ENCODE measurements at places on chromosomes 12 and 14.

GRCh38 chr12:120125792-120126634, 9.5 kb upstream of the RAB35 start:
- no peak for DNase-seq

- DNase-seq, result no peak
Observed at GRCh38 chr14:20440465-20440864, 4.5 kb upstream of the KLHL33 start.

DNA sequence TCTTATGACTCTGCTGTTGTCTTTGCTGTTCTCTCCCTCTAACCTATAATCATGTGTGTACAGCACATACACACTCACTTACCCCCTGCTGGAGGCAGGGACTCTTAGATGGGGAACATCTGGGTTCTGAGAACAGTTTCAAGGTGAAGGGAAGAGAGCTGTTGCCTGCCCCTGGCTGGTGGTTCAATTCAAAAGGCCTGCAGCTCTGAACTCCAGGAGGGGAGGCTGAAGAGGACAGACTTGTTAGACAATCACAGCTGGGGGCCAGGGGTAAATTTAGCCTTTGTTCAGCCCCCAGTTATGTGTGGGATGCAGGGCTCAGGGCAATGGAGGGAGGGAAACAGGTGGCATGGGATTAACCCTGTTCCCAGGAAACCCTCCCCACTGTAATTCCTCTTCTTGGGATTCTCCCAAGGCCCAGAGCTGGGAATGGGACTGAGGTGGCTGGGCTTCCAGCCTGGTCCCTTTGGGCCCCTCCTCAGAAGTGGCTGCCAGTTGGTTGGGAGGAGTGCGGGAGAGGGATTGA, 1.9 kb downstream of the MYL6B start:
- DNase-seq, result no peak

DNA sequence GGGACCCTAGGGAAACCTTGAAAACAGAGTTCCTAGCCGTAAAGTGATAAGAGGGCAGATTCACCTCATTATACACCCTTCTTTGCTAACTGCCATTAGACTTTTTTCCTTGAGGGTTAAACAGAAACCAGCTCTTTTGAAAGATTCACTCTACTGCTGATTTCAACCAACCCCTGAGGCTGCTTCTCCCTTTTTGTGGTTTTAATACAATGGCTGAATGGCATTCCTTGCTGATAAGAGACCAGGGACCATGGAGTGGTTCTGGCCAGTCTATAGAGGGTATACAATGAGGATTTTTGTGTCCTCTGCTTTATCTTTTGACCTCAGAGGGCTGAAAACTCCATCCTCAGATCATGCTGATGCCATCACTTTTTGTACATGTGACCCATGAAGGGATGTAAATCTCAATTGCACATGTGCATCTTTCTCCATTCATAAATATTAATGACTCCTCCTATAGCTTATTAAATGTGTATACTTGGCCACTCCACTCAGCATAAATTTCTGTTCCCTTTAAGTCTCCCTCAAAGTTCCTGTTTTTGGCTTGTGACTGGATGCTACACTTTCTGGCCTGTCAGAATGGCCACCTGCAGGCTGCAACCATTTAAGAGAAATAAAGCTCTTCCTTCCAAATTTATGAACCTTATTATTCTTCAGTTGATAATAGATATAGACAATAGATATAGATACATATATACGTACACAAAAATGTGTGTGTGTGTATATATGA, 233.8 kb upstream of the SEL1L start:
- no peak for DNase-seq

GRCh38 chr14:77322250-77322902, 1.5 kb downstream of the GSTZ1 start:
- DNase-seq, result no peak

DNA sequence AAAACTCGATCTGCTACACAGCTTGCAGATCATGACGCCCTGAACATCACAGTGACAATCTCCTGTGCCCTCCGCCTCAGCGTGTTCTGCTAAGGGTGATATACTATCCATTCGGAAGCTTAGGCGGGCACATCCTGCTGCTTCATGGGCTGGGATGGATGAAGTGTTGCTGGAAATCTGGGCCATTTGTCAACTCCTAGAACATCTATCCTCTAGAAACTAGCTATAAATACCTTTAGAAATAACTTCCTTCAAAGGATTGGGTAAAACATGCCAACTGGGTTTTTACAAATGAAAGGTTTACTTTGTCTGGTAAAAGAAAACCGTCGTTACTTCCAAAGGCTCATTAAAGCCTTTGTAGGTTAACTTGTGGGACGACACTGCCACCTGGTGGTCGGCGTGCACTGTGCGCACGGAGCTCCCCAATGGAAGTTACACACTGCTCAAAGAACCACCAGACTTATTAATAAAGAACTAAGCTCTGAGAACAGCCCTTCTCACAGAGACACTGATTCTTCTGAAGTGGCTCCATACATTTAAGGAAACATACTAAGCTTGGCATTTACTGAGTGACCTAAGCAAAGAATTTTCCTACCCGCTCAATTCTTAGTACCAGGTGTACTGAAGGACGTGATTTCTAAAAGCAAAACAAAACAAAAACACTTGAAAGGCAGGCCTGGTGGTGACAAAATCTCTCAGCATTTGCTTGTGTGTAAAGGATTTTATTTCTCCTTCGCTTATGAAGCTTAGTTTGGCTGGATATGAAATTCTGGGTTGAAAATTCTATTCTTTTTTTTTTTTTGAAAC, 21.6 kb upstream of the CACNA2D4 start:
- DNase-seq, result peak; percentile 89

DNA sequence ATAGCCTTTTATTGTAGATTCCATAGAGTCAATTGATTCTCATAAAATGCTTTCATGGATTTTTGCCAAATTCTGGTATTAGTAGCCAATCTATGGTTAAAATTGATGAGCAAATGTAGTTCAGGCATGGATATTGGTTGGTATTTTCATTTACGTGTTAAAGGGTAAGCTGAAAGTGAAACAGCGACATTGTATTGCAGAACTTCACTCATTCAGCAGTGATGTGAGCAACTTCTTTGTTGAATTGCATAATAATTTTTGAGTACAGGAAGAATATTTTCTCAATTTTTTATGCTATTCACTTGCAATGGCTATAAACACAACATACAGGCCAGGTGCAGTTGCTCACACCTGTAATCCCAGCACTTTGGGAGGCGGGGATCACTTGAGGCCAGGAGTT, 24.2 kb upstream of the FAM222A start:
- no peak for DNase-seq

DNA sequence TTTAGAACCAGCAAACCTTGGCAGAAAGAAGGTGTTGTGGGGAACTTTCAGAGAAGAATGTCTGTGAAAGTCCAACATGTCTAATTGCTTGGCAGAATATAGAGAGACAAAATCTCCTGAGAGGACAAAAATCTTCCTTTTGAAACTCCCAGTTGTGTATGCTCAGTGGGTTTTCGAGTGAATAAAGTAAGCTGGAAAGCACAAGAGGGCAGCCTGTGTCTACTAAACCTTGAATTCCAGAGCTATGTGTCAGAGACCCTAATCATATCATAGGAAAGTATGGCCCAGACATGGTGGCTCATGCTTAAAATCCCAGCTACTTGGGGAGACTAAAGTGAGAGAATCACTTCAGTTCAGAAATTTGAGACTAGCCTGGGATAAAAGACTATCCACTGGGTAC, 661.2 kb downstream of the SLC16A7 start:
- DNase-seq, result no peak

GRCh38 chr14:31505411-31505810, 17.6 kb upstream of the GPR33 start:
- DNase-seq, result no peak

DNA sequence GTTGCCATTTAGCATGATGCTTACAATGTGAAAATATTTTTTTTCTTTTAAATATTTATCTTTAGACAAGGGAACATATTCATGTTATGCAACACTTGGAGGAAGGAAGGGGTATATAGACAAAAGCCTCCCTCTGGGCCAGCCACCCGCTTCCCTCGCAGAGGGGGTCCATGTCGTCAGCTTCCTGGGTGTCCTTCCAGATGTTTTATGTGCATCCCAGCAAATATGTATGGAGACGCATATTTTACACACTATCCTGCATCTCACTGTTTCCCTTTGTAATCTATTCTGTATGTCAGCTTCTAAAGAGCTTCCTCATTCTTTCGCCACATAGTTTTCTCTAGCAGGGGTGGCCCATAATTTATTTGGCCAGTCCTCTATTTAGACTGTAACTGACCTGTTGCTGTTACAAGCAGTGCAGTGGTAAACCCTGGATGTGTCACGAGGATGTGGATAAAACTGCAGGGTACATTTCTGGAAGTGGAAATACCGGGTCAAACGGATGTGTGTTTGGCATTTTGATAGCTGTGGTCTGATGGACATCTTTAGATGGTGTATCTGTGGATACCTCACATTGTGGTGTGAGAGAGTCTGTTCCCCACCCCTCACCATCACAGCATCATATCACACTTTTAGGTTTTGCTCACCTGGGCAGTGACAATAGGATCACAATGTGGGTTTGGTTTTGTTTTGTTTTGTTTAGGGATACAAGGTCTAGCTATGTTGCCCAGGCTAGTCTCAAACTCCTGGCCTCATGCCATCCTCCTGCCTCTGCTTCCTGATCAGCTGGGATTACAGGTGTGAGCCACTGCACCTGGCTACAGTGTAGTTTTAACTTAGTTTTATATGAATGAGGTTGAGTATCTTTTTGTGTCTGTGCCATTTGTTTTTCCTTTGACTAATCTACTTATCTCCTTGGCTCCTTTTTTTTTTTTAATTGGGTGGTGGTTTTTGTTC, 31.6 kb downstream of the FAM222A start:
- DNase-seq, result no peak

- no peak for DNase-seq
Observed at GRCh38 chr14:56137453-56137807, 19.2 kb downstream of the PELI2 start.

DNA sequence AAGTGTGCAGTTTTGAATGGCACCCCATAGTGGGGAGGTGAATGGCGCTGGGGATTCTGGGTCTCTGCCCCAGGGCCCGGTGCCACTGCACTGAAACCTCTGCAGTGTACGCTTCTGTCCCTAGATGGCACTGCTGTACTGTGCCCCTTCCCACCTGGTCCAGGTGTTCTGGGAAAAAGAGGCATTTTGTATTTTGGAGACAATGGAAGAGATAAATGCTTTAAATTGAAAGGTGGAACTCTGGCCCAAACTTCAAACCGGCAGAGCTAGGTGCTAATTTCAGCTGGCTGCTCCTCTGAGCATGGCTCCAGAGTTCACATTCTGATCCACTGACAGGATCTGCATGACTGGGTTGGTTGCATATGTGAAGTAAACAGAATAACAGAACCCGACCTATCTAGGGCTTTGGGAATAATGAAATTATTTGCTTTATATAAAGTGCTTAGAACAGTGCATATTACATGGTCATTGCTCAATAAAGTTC, 52.2 kb downstream of the KRT80 start:
- DNase-seq, result peak; percentile 43

DNA sequence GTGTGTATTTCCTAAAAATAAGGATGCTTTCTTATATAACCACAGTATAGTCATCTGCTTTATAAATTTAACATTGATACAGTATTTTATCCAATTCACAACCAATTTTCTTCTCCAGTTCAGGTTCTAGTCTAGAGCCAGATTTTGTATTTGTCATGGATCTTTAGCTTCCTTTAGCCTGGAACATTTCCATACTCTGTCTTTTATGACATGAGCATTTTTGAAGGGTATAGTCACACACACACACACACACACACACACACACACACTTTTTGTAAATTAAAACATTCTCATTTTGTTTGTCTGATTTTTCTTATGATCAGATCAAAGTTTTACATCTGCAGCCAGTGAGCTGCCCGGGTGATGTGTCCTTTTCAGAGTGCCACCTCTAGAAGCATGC, 25.4 kb downstream of the CGRRF1 start:
- no peak for DNase-seq

DNA sequence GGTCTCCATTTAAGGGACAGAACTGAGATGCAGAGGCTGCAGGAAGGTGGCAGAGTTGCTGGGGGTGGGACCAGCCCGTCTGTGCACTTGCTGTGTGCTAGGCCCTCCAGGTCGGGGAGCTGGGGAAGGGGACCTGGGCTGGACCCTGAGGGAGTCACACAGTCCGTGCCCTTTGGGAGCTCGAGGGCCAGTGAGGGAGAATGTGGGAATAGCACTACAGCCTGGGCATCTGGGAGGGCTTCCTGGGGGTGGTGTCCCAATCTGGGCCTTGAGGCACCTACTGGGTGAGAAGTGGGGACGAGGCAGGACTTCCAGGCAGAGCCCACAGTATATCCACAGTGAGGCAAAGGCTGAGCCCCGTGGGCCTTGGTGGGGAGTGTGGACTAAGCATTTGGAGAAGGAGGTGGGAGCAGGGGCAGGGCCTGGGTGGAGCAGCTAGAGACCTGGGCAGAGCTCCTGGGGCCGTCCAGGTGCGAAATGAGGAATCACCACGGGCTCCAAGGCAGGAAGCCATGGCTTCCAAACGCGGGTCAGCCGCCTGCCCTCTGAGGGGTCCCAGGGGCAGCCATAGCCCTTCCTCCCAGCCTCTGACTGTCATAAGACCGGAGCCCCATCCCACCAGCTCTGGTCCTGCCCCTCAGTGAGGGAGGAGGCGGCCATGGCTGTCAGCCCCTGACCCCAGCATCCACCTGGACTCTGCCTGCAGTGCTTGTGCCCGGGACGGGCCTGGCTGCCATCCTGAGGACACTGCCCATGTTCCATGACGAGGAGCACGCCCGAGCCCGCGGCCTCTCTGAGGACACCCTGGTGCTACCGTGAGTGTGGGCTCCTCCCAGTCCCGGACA, 6.6 kb downstream of the ASPG start:
- DNase-seq, result no peak

DNA sequence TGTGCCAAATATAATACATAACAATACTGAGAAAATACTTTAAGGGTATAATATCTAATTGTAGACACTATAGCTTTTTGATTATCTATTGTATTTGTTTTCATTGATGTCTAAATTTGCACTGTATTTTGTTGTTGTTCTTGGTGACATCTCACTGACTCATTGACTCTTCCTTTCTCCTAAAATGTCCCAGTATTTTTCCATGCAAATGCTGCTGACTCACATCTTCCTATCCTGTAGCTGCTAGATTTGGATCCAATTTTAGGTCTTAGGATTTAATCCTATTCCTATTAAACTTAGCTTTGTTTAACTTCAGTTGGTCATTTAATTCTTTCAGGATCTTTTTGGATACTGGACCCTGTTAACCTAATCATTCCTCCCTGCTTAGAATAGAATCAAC, 148.5 kb downstream of the TMTC2 start:
- DNase-seq, result no peak

DNA sequence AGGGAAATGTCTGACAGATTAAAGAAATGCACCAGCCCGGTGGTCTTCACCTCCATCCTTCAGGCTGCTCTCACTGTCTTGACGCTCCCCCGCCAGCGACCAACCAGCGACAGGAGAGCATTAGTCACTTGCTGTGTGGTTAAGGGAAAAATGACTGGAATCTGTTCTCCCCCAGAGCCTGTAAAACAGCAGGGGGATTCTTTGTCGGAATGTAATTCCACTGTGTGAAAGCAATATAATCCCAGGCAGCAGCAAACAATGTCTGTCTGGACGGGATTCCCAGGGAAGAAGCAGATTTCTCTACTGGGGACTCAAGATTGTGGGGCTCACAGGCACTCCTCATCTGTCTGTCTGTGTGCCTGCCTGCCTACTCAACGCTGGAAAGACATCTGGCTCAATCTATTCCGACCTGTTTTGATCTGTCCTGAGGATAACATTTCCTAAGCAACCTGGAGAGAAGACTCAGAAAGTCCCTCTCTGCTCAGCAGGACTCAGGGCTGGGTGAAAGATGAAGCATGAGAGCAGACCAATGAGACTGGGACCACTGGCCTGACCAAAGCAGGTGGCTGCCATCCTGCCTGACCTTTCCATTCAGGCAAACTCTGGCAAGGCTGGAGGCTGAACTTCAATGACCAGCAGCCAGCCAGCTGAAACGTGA, 54.6 kb downstream of the NUAK1 start:
- DNase-seq, result no peak

GRCh38 chr12:15163030-15163976, 57.9 kb downstream of the RERG start:
- no peak for DNase-seq
